ENCODE measurements at places on chromosomes 13 and 19. TPM values are rescaled to one million over a fixed set of nuclear protein-coding genes. Genes with fewer than 3 reads are reported as not detected.

DNA sequence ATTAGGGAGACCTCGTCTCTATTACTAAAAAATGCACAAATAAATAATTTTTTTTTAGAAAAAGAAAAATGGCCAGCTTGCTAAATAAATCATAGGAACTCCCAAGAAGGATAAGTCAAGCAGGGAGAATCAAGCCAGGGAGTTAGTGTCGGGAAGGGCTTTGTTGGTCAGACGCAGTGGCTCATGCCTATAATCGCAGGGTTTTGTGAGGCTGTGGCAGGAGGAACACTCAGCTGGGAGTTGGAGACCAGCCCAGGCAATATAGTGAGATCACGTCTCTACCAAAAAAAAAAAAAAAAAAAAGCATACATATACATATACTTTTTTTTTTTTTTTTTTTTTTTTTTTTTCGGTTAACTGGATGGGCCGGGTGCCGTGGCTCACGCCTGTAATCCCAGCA lies 9.0 kb downstream of the NACC1 start:
- DNase-seq: no peak

The ZNF460 gene
- total RNA-seq: 74.8 TPM

The CGB3 gene
- total RNA-seq: 1.1 TPM

DNA sequence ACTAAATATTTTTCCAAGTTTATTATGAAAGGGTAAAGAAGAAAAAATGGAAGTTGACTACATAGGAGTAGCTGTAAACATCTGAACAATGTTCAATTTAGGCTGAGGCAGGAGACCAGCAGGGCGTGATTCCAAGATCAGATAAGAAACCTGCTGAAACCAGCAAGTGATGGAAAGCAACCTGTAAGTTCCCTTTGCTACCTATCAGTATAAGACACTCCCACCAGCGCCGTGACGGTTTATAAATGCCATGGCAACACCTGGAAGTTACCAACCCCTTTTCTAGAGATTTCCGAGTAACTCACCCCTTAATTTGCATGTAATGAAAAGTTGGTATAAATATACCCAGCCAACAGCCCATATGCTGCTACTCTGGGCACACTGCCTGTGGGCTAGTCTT lies 1.1 kb upstream of the ZNF45 start:
- DNase-seq: no peak

The CD33 gene
- not detected for total RNA-seq

The AMH gene
- 5.0 TPM for total RNA-seq

The TEX26 gene
- total RNA-seq: not detected

DNA sequence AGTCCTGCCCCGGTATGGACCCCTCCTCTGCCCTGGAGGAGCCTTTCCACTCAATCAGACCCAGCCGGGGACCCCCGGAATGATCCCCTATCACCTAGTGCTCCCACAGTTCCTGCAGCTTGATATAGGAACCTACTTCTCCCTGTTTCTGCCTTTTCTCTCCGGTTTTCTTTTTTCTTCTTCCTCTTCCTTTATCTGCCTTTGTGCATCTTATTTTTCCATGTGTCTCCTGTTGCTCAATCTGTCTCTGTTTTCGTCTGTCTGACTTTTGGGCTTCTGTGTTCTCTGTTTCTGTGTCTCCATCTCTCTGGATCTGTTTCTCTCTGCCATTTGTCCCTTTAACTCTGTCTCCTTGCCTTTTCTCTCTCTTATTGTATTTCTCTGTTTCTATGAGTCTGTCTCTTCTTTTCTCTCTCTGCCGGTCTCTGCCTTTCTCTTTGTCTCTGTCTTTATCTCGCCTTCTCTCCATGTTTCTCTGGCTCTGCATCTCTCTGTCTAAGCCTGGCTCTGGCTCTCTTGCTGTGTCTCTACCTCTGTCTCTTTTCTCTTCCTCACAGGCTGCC lies 10.0 kb downstream of the MEGF8 start:
- no peak for DNase-seq

The KIR3DL1 gene
- not detected for total RNA-seq

The IGFL3 gene
- total RNA-seq: not detected

- DNase-seq: no peak
Observed at GRCh38 chr13:76975863-76976262, 16.0 kb upstream of the CLN5 start.

The ATP4B gene
- total RNA-seq: not detected

GRCh38 chr13:95893861-95894260 lies 159.3 kb downstream of the UGGT2 start:
- no peak for DNase-seq

The KLK8 gene
- 0.71 TPM for total RNA-seq

The SIGLEC12 gene
- not detected for total RNA-seq

- no peak for DNase-seq
Observed at GRCh38 chr13:76993021-76993420, 1.1 kb downstream of the CLN5 start.

DNA sequence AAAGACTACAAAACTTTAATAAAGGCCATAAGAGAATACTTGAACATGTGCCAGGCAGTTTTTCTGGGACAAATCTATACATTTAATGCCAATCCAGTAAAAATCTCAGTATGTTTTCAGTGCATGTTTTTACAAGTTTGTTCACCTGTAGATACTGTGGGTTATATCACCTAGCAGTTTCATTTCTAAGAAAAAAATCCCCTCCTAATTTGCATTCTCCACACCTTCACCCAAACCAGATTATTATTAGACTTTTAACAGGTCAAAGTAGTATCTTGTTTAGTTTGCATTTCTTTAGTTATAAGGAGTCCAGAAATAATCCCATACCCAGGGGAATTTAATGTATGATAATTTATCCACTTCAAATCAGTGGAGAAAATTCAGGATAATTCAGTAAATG lies 17.0 kb upstream of the LPAR6 start:
- no peak for DNase-seq

DNA sequence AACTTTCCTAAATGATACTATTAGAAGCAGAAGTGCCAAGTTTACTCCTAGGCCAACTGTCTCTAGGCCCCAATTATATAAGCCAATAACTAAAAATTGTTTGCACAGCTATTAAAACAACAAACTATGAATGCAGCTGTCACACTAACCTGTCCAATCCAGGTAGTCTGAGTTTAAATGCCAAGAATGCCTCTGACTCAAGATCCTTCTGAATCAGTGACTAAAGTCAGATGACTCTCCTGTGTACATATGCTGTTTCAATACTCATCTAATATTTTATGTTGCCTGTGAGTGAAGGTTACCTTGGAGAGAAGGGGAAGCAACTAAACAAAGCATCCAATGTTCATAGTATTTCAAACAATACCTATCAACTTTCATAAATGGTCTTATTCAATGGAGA lies 257.0 kb downstream of the ENOX1 start:
- no peak for DNase-seq

- DNase-seq: no peak
Observed at GRCh38 chr13:48817166-48817802, 158.4 kb upstream of the FNDC3A start.

The PROZ gene
- not detected for total RNA-seq

DNA sequence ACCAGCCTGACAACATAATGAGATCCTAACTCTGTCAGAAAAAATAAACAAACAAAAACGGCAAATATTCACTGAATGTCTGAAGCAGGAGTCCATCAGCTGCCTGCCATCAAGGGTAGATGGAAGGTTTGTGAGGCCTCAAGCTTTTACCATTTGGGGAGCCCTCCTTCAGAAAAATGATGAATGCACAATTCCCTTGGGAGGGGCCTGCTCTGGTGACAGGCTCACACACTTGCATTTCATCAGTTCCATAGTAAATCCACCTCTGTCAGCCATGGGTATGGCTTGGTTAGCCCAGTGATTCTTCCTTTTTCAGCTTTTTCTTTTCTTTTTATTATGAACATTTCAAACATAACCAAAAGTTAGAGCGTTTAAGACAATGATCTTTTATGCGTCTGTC lies 26.3 kb upstream of the KATNAL1 start:
- DNase-seq: no peak

The RASAL3 gene
- total RNA-seq: not detected

GRCh38 chr19:10829967-10830366 lies 6.0 kb downstream of the TMED1 start:
- no peak for DNase-seq

GRCh38 chr13:48707405-48707804 lies 53.7 kb downstream of the CYSLTR2 start:
- no peak for DNase-seq

The GPR183 gene
- total RNA-seq: not detected

- no peak for DNase-seq
Observed at GRCh38 chr19:49936549-49936948, 7.2 kb upstream of the NUP62 start.

GRCh38 chr13:112198396-112199010 lies 131.6 kb downstream of the SOX1 start:
- no peak for DNase-seq

DNA sequence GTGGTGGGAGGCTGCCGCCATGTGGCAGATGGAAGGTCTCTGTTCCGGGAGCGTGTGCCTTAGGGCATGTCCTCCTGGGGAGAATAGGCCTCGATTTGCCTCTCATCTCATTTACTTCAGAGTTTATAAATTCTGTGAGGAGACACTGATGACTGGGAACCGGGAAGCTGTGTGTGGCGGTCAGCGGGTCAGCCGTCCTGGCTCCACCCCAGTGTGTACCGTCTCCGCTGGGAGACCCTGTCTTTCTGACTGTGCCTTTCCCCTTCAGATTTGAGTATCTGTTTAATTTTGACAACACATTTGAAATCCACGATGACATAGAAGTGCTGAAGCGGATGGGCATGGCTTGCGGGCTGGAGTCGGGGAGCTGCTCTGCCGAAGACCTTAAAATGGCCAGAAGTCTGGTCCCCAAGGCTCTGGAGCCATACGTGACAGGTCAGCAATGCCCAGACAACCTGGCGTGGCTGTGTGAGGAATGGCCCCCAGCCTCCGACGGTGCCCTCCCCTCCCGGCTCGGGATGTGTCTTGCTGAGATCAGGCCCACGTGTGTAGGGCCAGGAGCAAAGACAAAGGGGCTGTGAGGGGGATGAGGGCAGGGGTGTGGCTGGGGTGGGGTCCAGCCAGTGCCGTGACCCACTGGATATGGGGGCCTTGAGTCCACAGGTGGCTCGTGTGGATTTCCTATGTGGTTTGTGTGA lies 21.6 kb downstream of the ATP4B start:
- no peak for DNase-seq

The ZNF471 gene
- total RNA-seq: 0.07 TPM

- no peak for DNase-seq
Observed at GRCh38 chr19:16607819-16608218, 20.2 kb downstream of the MED26 start.

- no peak for DNase-seq
Observed at GRCh38 chr19:37986048-37986750, 79.2 kb downstream of the SIPA1L3 start.

DNA sequence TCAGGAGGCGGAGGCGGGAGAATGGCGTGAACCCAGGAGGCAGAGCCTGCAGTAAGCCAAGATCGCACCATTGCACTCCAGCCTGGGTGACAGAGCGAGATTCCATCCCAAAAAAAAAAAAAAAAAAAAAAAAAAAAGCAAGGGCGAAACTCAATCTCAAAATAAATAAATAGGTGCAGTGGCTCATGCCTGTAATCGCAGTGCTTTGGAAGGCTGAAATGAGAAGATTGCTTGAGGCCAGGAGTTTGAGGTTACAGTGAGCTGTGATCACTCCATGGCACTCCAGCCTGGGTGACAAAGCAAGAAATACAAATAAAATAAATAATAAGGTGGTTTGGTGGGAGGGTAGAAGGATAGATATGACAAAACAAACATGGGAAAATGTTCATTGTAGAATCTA lies 39.0 kb upstream of the CYP2S1 start:
- no peak for DNase-seq

The FXYD7 gene
- total RNA-seq: 1.3 TPM

The COL5A3 gene
- total RNA-seq: 0.49 TPM

The NCCRP1 gene
- total RNA-seq: 2.0 TPM

GRCh38 chr19:5131506-5132205 lies 162.7 kb downstream of the KDM4B start:
- no peak for DNase-seq

The PRODH2 gene
- total RNA-seq: not detected

The MPHOSPH8 gene
- total RNA-seq: 17.8 TPM

DNA sequence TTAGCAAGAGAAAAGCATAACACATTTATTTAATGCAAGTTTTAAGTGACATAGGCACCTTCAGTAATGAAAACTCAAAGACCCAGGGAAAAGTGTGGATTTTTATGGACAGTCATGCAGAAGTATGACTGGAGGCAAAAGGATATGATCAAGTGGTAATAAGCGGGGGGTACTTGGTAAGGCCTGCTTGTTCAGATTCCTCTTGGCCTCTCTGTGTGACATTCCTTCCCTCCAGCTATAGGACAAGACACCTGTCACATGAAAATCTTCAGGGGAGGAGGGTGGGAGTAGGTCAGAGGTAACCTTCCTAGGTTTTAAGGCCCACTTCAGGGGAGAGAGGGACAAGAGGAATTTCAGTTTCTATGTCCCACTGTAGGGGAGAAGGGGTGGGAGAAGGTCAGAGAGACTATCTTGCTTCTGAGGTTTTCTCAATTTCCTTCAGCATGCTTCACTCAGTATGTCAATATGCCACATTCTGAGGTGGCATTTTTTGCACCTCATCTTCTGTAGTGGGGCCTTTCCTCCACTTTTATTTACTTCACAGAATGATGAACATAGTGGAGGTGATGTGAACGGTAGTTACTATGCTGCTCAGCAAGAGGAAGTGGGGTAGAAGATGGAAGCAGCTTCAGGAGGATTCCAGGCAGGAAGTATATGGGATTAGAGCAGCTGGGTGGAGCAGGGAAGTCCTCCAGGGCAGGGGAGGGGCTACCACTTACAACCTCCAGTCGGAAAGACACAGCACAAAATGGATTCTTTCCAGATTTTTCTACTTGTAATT lies 73.2 kb upstream of the RFC3 start:
- no peak for DNase-seq

- DNase-seq: no peak
Observed at GRCh38 chr19:38898788-38899446, 501 bp downstream of the SIRT2 start.

DNA sequence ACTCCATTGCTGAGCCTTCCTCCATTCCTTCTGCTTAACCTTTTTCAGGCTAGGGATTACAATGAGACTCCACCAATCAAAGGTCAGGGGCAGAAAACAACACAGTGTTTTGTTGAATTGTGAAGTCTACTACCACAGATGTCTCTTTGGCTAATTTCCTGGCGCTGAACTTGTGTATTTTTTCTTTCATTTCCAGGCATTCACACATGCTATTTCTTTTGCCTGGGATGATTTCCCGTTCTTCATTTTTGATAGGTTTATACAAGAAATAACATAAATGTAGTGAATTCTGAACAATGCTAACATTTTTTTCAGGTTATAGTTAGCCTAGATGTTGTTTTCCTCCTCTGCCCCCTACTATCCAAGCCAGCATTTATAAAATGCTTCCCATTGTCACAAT lies 64.3 kb downstream of the OLFM4 start:
- DNase-seq: no peak

- no peak for DNase-seq
Observed at GRCh38 chr19:3054265-3054971, 7.9 kb downstream of the TLE5 start.

The ZNF329 gene
- 9.5 TPM for total RNA-seq

All from Calu3 (cell line).